ENCODE measurements at places on chromosomes 12 and 14.

GRCh38 chr14:91339671-91340369 lies 77.8 kb downstream of the CCDC88C start:
- DNase-seq: no peak

GRCh38 chr12:115387467-115387901 lies 703.5 kb upstream of the TBX3 start:
- no peak for DNase-seq

- DNase-seq: no peak
Observed at GRCh38 chr14:24508155-24508840, at the start of gene CMA1. Gene CMA1, minus strand, starts transcription at chr14:24508265. Its CDS starts 30 bp downstream, at chr14:24508235.

GRCh38 chr12:22262309-22262708 lies 72.2 kb downstream of the ST8SIA1 start:
- DNase-seq: no peak

DNA sequence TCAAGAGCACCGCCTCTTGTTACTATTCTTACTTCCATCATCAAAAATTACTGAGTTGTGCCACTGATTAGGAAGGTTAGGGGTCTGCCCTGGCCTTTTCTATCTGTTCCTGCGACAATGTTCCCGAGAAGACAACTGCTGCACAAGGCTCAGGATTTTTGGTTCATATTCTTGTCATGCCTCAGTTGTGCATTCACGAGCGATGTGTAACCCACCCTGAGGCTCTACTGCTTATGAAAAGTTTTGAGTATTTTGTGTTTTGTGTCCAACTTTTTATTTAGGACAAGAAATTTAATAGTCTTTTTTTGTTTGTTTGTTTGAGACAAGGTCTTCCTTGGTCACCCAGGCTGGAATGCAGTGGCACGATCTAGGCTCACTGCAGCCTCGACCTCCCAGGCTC lies 23.1 kb upstream of the LGALS3 start:
- DNase-seq: no peak

GRCh38 chr12:19605720-19606119 lies 166.4 kb downstream of the AEBP2 start:
- DNase-seq: no peak
